Right renal pelvis (tissue), 4 donors: ENCODE measurements at places on chromosomes 7 and 10.

GRCh38 chr10:71708897-71709882, 10.4 kb downstream of the C10orf105 start:
- DNase-seq: no peak

- DNase-seq: no peak
Observed at GRCh38 chr7:133698127-133698526, 429.0 kb upstream of the LRGUK start.

DNA sequence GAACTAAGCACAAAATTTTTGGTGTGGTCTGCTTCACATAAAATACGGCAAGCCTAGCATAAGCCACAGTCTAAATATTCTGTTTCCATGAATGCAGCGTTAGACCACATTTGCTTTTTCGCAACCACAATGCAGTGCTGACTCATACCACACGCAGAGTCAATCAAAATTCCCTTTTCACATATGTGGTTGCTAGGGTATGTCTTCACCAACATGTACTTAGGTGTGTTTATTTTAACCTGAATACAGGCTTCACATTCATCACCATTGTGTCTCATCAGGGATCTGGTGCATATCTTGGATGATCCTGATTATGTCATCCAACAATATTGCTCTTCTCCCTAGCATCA, 90.8 kb downstream of the CHN2 start:
- DNase-seq: no peak

GRCh38 chr7:19814776-19815175, 41.4 kb upstream of the TMEM196 start:
- no peak for DNase-seq

DNA sequence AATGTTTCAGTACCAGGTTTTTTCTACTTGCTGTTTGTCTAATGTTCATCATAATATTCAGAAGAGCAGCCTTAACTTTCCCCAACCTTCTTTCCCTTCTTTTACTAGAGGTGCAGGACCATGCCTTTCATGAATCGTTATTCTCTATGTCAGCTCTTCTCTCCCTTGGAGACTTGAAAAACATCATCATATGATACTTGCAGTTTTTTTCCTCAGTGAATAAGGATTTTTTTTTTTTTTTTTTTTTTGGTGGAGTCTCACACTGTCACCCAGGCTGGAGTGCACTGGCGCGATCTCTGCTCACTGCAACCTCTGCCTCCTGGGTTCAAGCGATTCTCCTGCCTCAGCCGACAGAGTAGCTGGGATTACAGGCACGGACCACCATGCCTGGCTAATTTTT, 30.1 kb downstream of the SMNDC1 start:
- DNase-seq: no peak
